ENCODE measurements at places on chromosomes 16 and 17. TPM values are rescaled to one million over a fixed set of nuclear protein-coding genes. Genes with fewer than 3 reads are reported as not detected.

EFCAB13 gene
- 24.5 TPM for total RNA-seq

PIK3R6 gene
- total RNA-seq, result 2.1 TPM

CBFA2T3 gene
- 8.2 TPM for total RNA-seq

UTS2R gene
- total RNA-seq, result not detected

TUBG1 gene
- total RNA-seq, result 23.4 TPM

ANKRD13B gene
- 22.4 TPM for total RNA-seq

LRRC75A gene
- total RNA-seq, result 7.0 TPM

SCNN1G gene
- total RNA-seq, result not detected

RAD51C gene
- 27.8 TPM for total RNA-seq

ARSG gene
- 7.0 TPM for total RNA-seq

DPEP3 gene
- total RNA-seq, result not detected

ACAP1 gene
- 38.3 TPM for total RNA-seq

RNF157 gene
- total RNA-seq, result 15.8 TPM

PSME3 gene
- 54.5 TPM for total RNA-seq

HOXB6 gene
- total RNA-seq, result 6.3 TPM

KRT31 gene
- total RNA-seq, result not detected

CACNG3 gene
- total RNA-seq, result not detected

ARHGAP44 gene
- 6.4 TPM for total RNA-seq

TBC1D3C gene
- total RNA-seq, result not detected

TBC1D3 gene
- total RNA-seq, result not detected

TAT gene
- total RNA-seq, result 0.13 TPM

TMC7 gene
- total RNA-seq, result 9.6 TPM

NAA38 gene
- total RNA-seq, result 53.5 TPM

Measured in sciatic nerve (tissue), 2 donors.